HL-60 (cell line): ENCODE measurements at places on chromosomes 16 and 17.

- no peak for DNase-seq
Observed at GRCh38 chr16:56985288-56985961, 3.9 kb upstream of the NLRC5 start.

DNA sequence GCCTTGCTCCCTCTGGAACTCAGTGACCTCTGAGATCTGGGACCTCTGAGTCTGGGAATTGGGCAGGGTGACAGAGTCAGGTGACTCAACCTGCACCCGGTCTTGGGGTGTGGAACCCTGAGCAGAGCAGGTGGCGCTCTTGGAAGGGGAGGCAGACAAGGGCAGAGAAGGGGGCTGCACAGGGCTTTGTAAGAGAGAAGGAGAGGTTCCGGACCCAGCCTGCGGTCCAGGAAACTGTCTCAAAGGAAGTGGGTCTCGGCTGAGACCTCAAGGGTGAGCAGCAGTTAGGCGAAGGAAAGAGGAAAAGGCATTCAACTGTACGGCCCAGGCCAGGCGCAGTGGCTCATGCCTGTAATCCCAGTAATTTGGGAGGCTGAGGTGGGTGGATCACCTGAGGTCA, 10.0 kb upstream of the RIPOR1 start:
- no peak for DNase-seq

GRCh38 chr17:44209786-44210341, 9.6 kb downstream of the UBTF start:
- peak; percentile 75 for DNase-seq

DNA sequence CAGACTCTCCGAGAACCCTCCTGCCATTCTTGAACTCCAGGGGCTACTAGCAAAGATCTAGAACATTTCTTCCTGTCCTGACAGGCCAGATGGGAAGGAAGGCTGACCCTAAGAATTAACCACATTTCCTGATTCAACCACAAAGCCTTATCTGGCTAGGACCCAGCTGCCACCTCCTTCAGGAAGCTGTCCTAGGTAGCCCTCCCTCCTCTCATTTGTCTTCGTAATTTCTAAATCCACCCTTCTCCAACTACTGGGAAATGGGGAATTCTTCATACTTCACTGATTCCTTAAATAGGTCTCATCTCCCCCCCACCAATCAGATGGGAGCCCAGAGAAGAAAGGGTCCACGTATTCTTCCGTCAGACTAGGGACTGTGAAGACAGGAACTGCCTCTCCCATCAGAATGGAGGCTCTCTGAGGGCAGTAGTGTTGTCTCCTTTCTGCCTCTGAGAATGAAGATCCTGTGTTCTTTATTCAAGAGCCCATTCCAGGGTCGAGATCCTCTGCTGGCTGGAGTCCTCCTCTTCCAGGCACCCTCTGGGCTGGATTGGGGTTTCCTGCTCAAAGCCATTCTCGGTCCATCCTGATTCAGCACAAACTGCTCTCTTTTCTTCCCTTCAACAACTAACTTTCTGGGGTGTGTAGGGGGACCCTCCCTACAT, 2.1 kb downstream of the SAMD14 start:
- no peak for DNase-seq

GRCh38 chr16:27364493-27365141, 37.4 kb upstream of the IL21R start:
- DNase-seq: no peak

DNA sequence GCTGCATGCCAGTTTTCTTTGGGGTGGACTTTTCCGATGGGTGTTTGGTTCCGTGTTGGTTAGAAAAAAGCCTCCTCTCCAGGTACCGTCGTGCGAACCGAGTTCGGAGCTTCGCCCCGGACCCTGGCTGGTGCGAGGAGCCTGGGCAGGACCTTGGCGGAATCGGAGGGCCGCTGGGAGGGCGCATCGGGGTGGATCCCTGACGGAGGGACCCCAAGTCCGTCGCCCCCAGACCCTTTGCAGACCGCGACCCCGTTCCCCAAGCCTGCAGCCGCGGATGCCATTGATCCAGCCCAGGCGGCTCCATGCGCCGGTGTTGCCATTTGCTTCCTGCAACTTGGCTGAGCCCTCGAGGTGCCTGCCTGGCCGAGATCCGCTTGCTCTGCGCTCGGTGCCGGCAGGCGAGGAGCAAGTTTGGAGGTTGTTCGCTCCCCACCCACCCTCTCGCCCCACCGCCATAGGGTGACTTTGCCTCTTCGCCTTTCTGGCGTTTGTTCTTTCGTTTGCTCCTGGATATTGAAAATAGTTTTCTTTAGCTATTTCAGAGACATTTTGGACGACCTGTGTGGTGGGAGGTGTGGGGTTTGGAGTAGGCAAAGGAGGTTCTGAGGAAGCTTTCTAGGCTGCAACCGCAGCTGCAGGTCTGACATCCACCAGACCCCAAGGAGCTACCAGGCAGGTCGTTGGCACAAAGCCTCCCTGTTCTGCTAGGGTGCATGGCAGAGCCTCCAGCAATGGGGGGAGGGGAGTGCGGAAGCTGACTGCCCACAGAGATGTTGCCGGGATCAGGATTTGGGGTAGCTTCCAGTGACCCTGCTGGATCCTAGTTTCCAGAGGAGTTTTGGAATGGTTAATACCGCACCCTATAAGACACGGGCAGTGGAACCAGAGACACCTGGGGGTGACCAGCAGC, 58.2 kb downstream of the RAP1GAP2 start:
- DNase-seq: no peak

GRCh38 chr17:15654886-15655561, 29.1 kb downstream of the TRIM16 start:
- DNase-seq: no peak

DNA sequence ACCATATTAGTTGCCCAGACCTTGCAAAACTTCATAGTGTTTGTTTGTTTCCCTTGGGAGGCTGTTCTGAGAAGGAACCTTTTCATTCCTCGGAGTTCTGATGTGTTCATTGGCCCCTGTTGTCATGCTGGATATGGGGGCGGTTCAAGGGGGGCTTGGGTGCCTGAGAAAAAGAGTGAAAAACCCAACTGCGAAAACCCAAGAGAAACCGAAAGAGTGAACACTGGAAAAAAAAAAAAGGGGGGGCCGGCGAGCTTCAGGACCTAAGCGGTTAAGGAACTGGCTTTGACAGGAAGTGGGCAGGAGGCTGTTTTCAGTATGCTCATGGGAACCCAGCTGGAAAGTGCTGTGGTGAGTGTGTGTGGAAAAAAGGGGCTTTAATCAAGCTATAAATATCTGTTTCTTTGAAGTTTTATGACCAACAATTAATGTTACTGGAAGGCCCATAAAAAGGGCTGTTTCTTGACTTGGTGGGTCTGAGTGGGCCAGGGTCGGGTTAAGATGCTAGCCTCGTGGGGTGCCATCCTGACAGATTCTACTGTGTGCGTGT, 510.7 kb downstream of the MAF start:
- DNase-seq: peak; percentile 65

DNA sequence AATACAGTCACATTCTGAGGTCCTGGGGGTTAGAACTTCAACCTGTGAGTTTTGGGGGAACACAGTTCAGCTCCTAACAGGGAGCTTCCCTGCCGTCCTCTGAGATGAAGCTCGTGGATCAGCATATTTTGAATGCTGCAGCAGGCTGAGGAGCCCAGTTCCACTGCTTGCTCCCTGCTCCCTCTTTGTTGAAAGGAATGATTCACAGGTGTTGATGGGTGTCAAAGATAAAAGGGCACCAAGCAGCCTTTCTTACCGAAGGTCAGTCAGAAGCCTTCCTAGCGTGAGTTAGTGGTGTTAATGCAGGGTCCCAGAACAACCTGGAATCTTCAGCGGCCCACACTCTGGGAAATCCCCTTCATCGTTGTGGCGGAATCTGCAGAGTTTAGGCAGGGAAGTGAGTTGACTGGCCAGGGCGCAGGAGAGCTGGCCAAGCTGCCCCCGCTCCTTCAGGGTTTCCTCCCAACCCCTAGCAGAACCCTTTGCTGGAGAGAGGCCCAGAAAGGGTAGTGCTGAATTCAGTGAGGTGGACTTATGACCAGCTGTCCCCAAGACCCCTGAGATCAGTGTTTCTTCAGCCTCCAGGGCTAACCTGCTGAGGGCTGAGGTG, 114.8 kb downstream of the GNAO1 start:
- no peak for DNase-seq

DNA sequence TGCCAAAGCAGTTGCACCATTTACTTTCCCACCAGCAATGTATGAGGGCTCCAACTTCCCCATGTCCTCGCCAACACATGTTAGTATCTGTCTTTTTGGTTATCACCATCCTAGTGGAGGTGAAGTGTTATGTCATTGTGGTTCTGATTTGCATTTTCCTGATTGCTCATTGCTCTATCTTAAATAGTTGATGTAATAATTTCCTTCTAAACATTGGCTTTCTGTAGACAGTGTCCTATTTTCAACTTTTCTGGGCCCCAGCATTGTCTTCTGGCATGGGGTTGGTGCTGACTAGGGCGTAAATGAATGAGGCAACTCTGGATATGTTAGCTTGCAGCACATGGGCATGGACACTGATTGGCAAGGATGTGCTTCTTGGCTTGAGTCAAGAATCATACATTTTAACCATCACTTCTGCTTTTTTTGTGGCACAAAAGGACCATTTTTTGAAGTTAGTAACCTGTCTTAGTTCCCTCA, 25.1 kb downstream of the PLCG2 start:
- DNase-seq: no peak

DNA sequence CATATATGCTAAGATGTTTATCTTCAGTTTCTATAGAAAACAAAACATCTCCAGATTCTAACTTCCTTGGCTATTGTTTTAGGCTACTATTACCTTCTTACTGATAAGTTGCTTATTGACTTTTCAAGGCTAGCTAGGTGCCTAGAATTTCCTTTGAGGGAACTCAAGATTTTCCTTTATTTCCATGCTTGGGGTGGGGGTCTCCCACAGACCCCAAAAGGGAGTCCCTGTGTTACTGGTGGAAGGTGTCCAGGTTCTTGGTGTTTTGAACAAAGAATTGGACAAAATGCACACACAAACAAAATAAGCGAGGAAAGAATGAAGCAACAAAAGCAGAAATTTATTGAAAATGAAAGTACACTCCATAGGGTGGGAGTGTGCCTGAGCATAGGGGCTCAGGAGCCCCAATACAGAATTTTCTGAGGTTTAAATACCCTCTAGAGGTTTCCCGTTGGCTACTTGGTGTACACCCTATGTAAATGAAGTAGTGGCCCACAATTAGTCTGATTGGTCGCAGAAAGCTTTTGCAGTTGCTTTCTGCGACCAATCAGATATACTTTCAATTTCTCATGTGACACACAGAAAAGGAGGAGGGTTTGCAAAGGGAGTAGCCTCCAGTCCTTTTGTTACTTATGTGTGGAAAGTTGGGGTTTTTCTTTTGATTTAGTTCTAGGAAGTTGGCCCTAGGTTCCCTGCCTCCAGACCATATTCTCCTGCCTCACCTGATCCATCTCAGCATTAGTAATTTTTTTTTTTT, 67.5 kb downstream of the MARF1 start:
- no peak for DNase-seq

GRCh38 chr16:80369138-80369958, 171.4 kb upstream of the DYNLRB2 start:
- no peak for DNase-seq

GRCh38 chr17:372157-373152, 19.8 kb upstream of the RPH3AL start:
- no peak for DNase-seq

GRCh38 chr16:62970851-62971250, 934.6 kb upstream of the CDH8 start:
- DNase-seq: no peak

GRCh38 chr17:76810956-76811355, 57.2 kb upstream of the MGAT5B start:
- DNase-seq: no peak

DNA sequence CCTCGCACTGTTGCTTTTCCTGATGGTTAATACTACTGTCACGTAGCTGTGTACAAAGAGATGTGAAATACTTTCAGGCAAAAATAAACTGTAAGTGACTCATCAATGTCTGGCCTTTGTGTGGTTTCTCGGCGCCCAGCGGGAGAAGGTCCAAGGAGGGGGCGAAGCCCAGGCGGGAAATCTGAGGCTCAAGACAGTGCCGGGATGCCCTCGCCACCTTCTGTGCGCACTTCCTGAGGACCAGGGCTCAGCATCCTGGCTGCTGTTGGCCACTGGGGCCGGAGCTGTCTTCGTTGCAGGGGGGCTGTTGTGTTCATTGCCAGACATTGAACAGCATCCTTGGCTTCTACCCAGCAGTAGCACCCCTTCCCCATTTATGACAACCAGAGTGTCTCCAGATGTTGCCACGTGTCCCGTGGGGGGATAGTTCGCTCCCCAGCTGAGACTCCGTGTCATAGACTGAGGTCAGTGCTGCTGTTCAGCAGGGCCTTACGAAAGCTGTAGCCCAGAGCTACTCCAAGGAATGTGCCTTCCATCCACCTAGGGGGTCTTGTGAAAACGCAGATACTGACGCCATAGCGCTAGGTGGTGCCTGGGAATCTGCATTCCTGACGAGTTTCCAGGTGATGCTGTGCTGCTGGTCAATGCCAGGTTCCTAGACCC, 67.3 kb upstream of the PLCG2 start:
- no peak for DNase-seq

DNA sequence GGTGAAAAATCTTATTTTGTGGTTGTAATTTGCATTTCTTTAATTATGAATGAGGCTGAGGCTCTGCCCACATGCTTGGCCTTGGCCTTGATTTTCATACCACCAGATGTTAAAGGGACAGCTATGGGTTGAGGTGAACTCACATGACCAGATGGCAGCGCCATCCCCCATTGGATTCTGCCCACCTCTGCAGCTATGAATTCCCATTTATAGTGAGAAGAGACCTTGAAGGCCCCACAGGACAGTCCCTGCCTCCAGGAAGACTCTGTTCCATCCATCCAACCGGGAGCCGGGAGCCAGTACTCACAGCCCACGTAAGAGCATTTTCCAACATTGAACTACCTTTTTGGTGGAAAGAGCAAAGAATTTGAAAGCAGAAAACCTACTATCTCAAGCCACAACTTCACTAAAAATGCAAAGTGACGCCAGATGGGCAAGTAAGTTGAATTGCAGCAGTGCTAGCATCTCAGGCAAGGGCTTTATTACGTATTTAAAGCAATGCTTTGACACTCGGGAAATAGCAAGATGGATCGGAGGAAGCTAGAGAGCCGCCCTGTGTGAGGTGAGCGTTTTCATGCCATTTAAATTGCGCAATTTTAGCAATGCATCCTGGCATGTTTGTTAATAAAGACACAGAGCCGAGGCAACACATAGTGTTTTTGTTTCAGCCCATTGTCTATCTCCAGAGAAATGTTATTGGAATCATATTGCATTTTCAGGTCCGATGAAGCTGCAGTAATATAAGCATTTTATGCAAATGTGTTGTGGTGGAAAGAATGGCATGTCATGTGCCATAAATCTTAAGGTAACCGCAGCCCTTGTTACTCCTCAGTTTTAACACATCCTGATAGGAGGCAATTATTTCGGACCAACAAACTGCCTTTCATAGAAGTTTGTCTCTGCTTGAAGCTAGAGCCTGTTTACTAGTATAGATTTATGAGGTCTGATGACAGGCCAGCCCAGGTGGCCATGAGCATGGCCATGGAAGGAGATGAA, 273.4 kb upstream of the TNRC6C start:
- DNase-seq: no peak

DNA sequence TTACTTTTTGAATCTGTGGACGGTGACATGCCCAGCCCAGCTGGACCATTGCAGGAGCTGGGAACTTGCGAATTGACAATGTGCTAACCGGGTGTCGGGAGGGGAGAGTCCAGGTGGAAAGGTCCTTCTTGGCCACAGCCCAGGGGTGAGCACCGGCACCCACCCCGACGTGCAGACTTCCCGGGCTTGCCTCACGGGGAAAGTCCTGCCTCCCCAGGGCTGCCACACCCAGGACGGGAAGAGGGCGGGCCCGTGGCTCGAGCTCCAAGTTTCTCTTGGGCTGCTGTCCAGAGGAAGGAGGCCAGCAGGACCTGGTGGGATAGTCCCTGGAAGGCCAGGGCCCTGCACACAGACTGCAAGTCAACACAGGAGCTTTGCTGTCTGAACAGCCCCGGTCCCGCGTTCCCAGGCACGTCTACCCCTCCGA, 17.7 kb downstream of the CARD14 start:
- no peak for DNase-seq
